ENCODE measurements at places on chromosomes 12 and 14.

- DNase-seq: no peak
- H3K4me1 ChIP-seq: no peaks in the 10 kb centered on the region
- H3K4me3 ChIP-seq: no peak overlapping the region
- H3K27me3 ChIP-seq: no peaks in the 10 kb centered on the region
These were observed 52.5 kb downstream of the ATP23 start for GRCh38 chr12:57993834-57994233.

DNA sequence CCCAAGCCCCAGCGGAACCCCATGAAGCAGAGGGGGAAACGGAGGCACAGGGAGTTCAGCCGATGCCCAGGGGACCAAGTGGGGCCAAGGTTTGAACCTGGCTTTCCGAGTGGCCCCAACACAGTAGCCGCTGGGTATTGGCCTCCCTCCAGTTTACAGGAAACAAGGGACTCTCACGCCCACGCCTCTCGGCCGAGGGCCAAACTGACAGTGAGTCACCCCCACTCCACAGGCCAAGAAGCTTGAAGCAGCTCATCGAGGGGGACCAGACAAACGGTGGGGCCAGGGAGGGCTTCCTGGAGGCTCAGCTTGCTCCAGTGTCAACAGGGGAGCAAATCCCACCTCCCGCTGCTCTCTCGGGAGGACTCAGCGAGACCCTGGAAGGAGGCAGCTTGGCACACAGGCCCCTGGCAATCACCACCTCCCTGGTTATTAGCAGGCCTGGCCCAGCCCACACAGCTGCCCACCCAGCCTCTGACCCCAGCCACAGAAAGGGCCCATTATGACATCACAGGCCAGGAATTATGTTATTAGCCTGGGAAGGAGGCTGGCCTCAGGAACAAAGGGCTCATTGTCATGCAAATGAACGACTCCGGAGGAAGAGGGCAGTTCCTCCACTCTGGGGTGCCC lies 54.6 kb downstream of the NCOR2 start:
- no peak overlapping the region for H3K4me3 ChIP-seq
- no peak overlapping the region for H3K27ac ChIP-seq
- DNase-seq: no peak
- H3K27me3 ChIP-seq: no peaks in the 10 kb centered on the region
- H3K4me1 ChIP-seq: peaks cover 30% of the 10 kb centered on the region

- DNase-seq: no peak
- no peaks in the 10 kb centered on the region for H3K36me3 ChIP-seq
- H3K4me3 ChIP-seq: no peak overlapping the region
- no peaks in the 10 kb centered on the region for H3K4me1 ChIP-seq
- H3K27me3 ChIP-seq: no peaks in the 10 kb centered on the region
These were observed 19.6 kb downstream of the APOBEC1 start for GRCh38 chr12:7646178-7646475.

DNA sequence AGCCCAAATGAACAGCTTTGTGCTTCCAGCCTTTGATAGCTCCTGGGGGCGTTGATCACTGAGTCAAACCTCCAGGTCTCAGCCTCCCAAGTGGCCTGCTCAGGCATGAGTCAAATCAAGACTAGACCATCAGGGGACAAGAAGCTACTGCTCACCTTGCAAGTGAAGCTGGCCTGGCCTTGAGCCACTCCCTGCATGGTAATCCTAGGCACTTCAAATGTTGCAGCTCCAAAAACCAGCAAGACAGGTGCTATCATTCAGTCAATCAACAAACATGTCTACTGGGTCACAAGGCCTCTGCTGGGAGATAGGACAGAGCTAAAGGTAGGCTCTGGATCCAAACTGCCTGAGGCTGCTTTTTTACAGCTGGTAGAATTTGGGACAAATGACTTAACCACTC lies 33.1 kb upstream of the NOS1 start:
- no peak for DNase-seq
- no peaks in the 10 kb centered on the region for H3K27me3 ChIP-seq
- H3K4me1 ChIP-seq: peaks cover 7% of the 10 kb centered on the region

GRCh38 chr12:32025906-32026305 lies 66.7 kb downstream of the RESF1 start:
- no peaks in the 10 kb centered on the region for H3K27me3 ChIP-seq
- H3K36me3 ChIP-seq: no peaks in the 10 kb centered on the region
- H3K4me3 ChIP-seq: no peak overlapping the region
- no peak overlapping the region for H3K27ac ChIP-seq
- DNase-seq: no peak

GRCh38 chr14:78253986-78254385 lies 83.8 kb downstream of the NRXN3 start:
- no peaks in the 10 kb centered on the region for H3K36me3 ChIP-seq
- no peak for DNase-seq
- H3K27ac ChIP-seq: no peak overlapping the region
- H3K27me3 ChIP-seq: no peaks in the 10 kb centered on the region

DNA sequence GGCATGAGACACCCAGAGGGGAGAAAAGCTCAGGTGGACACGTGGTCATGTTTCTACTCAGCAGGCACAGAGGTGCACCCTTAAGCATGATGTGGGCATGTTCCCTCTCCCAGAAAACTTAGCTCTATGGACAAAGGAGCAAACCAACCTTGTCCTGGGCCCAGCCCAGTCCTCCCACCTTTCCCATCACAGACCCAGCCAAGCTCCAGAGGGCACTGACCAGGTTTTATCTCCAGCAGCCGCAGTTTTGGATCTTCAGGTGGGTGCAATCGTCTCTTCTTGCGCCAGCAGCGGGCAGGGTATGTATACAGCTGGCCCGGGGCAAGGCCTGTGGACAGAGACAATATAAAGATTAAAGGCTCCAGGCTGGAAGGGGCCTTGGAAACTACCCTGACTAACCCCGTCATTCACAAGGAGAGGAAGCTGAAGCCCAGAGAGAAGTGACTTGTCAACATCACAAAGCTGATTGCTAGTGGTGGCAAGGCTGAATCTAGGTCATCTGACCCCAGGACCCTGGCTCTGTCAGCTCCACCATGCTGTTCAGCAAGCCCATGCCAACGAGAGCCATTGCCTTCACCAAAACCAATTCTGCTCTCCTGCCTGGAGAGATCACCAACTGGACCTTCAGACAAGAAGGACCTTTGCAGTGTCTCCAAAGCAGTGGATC lies 140.7 kb downstream of the DPF3 start:
- H3K4me3 ChIP-seq: no peak overlapping the region
- DNase-seq: no peak
- H3K27me3 ChIP-seq: no peaks in the 10 kb centered on the region
- no peaks in the 10 kb centered on the region for H3K36me3 ChIP-seq
- H3K4me1 ChIP-seq: no peaks in the 10 kb centered on the region

GRCh38 chr12:26150736-26151450 lies 26.1 kb upstream of the BHLHE41 start:
- DNase-seq: no peak
- no peaks in the 10 kb centered on the region for H3K36me3 ChIP-seq
- H3K4me3 ChIP-seq: no peak overlapping the region
- no peak overlapping the region for H3K27ac ChIP-seq
- no peaks in the 10 kb centered on the region for H3K27me3 ChIP-seq

DNA sequence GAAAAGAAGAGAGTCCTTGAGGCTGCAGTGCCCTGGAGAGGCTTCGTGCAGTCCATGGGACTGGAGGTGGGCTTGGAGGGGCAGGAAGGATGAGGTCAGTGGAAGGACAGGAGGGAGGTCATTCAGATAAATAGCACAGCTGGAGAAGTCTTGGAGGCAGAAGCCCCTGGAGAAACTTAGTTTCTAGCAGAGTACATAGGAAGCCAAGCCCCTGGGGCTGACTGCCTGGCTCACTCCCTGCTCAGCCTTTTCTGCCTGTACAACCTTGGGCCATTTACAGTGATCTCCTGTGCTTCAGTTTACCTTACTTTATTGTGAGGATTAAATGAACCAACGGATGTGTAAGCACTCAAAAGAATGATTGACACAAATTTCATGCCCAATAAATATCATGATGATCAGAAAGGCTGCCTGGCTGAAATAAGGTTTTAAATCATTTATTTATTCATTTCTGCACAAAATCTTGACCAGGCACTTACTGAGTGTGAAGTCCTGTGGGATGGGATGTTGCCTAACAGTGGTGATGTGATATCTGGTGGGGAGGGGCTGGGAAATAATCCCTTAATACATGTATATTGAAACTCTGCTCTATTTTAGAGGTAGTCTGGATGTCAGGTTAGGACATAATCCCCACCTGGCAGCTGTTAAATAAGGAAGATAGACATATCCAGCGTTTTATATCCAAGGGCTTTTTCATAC lies 54.3 kb downstream of the PLEKHG7 start:
- no peak overlapping the region for H3K4me3 ChIP-seq
- no peaks in the 10 kb centered on the region for H3K4me1 ChIP-seq
- H3K36me3 ChIP-seq: no peaks in the 10 kb centered on the region
- no peak for DNase-seq
- H3K27ac ChIP-seq: no peak overlapping the region

DNA sequence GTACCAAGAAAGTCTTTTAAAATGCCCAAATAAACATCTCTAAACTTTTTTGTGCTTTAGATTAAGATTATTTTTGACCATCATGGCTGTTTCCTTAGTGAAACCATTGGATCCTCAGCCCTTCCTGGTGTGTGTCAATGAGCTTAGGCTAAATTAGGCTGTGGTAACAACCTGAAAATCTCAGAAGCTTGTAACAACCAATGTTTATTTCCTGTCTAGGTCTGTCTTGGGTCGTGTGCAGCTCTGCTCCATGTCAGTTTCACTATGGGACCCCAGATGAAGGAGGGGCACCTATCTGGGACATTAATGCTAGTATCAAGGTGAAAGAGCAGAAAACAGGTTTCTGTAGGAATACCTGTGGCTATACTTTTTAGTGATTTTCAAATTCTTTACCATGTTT lies 49.9 kb downstream of the KCNMB4 start:
- no peak for DNase-seq
- no peaks in the 10 kb centered on the region for H3K4me1 ChIP-seq
- H3K4me3 ChIP-seq: no peak overlapping the region
- no peak overlapping the region for H3K27ac ChIP-seq
- H3K27me3 ChIP-seq: no peaks in the 10 kb centered on the region

DNA sequence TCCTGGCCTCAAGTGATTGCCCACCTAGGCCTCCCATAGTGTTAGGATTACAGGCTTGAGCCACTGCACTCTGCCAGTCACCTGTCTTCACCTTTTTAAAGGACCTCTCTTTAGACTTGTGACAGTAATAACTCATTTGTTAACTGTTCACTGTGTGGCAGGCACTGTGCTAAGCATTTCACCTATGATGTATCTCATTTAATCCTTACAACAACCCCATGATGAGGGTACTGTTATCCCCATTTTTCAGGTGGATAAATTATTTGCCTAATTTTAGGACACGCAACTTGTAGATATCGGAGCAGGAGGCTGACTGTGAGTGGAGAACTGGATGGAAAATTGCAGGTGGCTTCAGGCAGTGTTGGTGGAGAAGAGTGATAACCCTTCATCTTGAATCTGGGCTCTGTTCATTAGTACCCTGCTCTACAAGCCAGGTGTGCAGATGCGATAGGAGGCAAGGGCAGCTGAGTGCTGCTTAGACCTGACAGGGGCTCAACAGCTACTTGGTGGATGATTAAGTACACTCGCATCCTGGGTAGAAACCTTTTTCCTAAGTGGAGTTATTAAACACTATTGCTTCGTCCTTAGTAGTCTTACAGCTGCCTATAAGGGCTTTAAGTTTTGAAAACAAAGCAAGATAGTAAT lies 2.7 kb downstream of the TCTN1 start:
- no peak for DNase-seq
- H3K27me3 ChIP-seq: no peaks in the 10 kb centered on the region
- no peaks in the 10 kb centered on the region for H3K36me3 ChIP-seq
- H3K4me1 ChIP-seq: no peaks in the 10 kb centered on the region
- H3K4me3 ChIP-seq: no peak overlapping the region
- H3K27ac ChIP-seq: no peak overlapping the region

- H3K27ac ChIP-seq: no peak overlapping the region
- no peak overlapping the region for H3K4me3 ChIP-seq
- H3K36me3 ChIP-seq: no peaks in the 10 kb centered on the region
These were observed 19.2 kb upstream of the OAS1 start for GRCh38 chr12:112887550-112887949.

- H3K4me1 ChIP-seq: no peaks in the 10 kb centered on the region
- no peak overlapping the region for H3K27ac ChIP-seq
- H3K4me3 ChIP-seq: no peak overlapping the region
- no peaks in the 10 kb centered on the region for H3K27me3 ChIP-seq
These were observed 158.5 kb downstream of the TGFB3 start for GRCh38 chr14:75823334-75823733.

GRCh38 chr12:49131894-49132461 lies 783 bp upstream of the TUBA1B start:
- H3K36me3 ChIP-seq: peaks cover 13% of the 10 kb centered on the region
- peak overlapping the region; percentile 99 for H3K27ac ChIP-seq
- H3K4me3 ChIP-seq: no peak overlapping the region
- DNase-seq: no peak

DNA sequence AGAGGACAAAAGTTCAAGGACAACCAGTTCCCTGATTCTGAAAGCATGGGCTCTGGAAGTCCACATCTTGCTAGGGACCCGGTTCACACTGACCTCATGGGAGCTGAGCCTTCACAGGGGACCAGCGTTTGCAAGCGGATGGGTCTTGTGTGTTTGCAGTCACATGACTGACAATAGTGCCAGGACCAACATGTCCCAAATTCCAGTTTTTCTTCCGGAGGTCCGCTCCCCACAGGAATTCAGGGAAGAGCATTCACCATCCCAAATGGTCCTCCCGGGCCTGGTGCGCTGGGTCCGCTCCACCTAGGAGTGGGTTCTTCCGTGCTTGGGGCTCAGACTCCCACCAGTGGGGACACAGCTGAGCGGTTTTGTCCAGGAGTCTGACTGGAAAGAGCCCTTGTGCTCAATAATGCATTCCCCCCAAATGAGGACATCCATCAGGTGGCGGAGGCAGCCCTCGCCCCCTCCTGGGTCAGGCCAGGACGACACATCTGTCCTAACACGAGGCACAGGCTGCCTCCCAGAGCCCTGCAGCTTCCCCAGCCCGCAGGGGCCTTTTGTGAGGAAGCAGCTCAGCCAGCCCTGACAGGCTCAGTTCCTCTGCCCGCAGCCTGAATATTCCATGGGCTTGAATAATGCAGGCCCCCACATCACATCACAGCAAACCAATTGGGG lies 91.8 kb upstream of the BCL11B start:
- no peaks in the 10 kb centered on the region for H3K4me1 ChIP-seq
- no peaks in the 10 kb centered on the region for H3K36me3 ChIP-seq
- no peak overlapping the region for H3K4me3 ChIP-seq

DNA sequence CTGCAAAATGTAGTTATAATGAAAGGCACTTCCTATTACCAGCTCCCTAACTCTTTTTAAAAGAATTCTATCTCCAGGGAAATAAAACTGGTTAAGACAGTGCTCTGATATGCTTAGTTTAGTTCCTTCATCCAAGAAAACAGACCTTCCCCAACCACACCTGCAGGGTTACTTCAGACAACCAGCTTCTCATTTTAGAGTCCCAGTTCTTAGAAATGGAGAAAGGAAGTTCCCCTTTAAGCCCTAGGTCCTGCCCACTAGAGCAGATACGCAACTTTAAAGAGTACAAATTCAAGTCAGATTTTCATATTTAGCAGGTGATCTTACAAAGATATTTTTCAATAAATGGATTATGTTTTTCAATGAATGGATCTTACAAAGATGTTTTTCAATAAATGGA lies 4.4 kb upstream of the WSB2 start:
- no peaks in the 10 kb centered on the region for H3K27me3 ChIP-seq
- H3K4me1 ChIP-seq: peaks cover 23% of the 10 kb centered on the region
- H3K4me3 ChIP-seq: no peak overlapping the region
- H3K36me3 ChIP-seq: no peaks in the 10 kb centered on the region
- H3K27ac ChIP-seq: no peak overlapping the region
